Bronchial smooth muscle cell (primary cell): ENCODE measurements at places on chromosomes 11 and 22. TPM values are rescaled to one million over a fixed set of nuclear protein-coding genes. Genes with fewer than 3 reads are reported as not detected.

Gene SCO2
- 2.6 and 2.8 TPM in 2 replicates for total RNA-seq

Gene SLC35F2
- 10.2 and 13.1 TPM in 2 replicates for total RNA-seq

Gene TREH
- total RNA-seq: under 0.01 TPM in 1 of 2 replicates, not detected in the other

Gene POU2F3
- total RNA-seq: 0.09 TPM in 1 of 2 replicates, not detected in the other

Gene SLC16A8
- total RNA-seq: 0.32 and 0.60 TPM in 2 replicates

Gene C11orf91
- not detected in 2 replicates for total RNA-seq

Gene PNPLA5
- 0.16 TPM in 1 of 2 replicates, not detected in the other for total RNA-seq

Gene SPECC1L
- total RNA-seq: 26.2 and 26.5 TPM in 2 replicates

Gene GGTLC2
- not detected in 2 replicates for total RNA-seq

Gene RFPL1
- not detected in 2 replicates for total RNA-seq

Gene TMEM191C
- total RNA-seq: 0.34 and 1.1 TPM in 2 replicates

Gene MRPL40
- 35.8 and 48.9 TPM in 2 replicates for total RNA-seq

Gene TEX12
- 0.16 TPM in 1 of 2 replicates, not detected in the other for total RNA-seq

Gene GPHA2
- total RNA-seq: not detected in 2 replicates

Gene DDTL
- 2.7 and 4.1 TPM in 2 replicates for total RNA-seq

Gene SLC22A25
- total RNA-seq: not detected in 2 replicates

Gene NADSYN1
- 75.8 and 85.8 TPM in 2 replicates for total RNA-seq

Gene C1QTNF6
- 2.7 and 4.3 TPM in 2 replicates for total RNA-seq

Gene CDC42EP1
- total RNA-seq: 3.3 and 4.1 TPM in 2 replicates

Gene DNAJB7
- not detected in 2 replicates for total RNA-seq

Gene OR51A4
- total RNA-seq: not detected in 2 replicates

Gene C11orf97
- total RNA-seq: not detected in 2 replicates

Gene CARD16
- total RNA-seq: 25.1 and 30.0 TPM in 2 replicates

Gene GUCY1A2
- under 0.01 TPM in 1 of 2 replicates, not detected in the other for total RNA-seq

Gene ALG9
- total RNA-seq: 15.6 and 23.2 TPM in 2 replicates

Gene OR52K1
- under 0.01 TPM in 1 of 2 replicates, not detected in the other for total RNA-seq

Gene SMTNL1
- not detected in 2 replicates for total RNA-seq

Gene SAA1
- not detected in 2 replicates for total RNA-seq

Gene LRRN4CL
- 29.8 and 36.9 TPM in 2 replicates for total RNA-seq

Gene HEPN1
- total RNA-seq: not detected in 2 replicates

Gene DEFB131B
- not detected in 2 replicates for total RNA-seq

Gene NUP50
- 21.9 and 22.1 TPM in 2 replicates for total RNA-seq

Gene SCN3B
- under 0.01 TPM in 2 replicates for total RNA-seq

Gene PHETA2
- total RNA-seq: 10.4 and 20.0 TPM in 2 replicates

Gene TALDO1
- 127 and 174 TPM in 2 replicates for total RNA-seq

Gene PIWIL4
- total RNA-seq: 2.5 and 5.1 TPM in 2 replicates

Gene DEUP1
- total RNA-seq: not detected in 2 replicates

Gene FADS2
- total RNA-seq: 160 and 190 TPM in 2 replicates

Gene KRTAP5-10
- total RNA-seq: 0.09 TPM in 1 of 2 replicates, not detected in the other

Gene TLCD5
- 6.8 and 6.9 TPM in 2 replicates for total RNA-seq

Gene OPCML
- total RNA-seq: under 0.01 TPM in 1 of 2 replicates, not detected in the other

Gene GLB1L2
- 0.09 TPM in 1 of 2 replicates, not detected in the other for total RNA-seq

Gene GRM5
- under 0.01 TPM in 1 of 2 replicates, not detected in the other for total RNA-seq

Gene C11orf71
- total RNA-seq: 5.2 and 6.1 TPM in 2 replicates

Gene SEZ6L
- not detected in 2 replicates for total RNA-seq

Gene OR6T1
- not detected in 2 replicates for total RNA-seq

Gene BIK
- not detected in 2 replicates for total RNA-seq

Gene SLC1A2
- 2.7 and 7.5 TPM in 2 replicates for total RNA-seq

Gene KRTAP5-7
- total RNA-seq: under 0.01 TPM in 1 of 2 replicates, not detected in the other

Gene TCN2
- 12.3 and 14.3 TPM in 2 replicates for total RNA-seq

Gene PTPRCAP
- total RNA-seq: under 0.01 TPM in 1 of 2 replicates, not detected in the other

Gene SLN
- total RNA-seq: not detected in 2 replicates

Gene VPREB1
- not detected in 2 replicates for total RNA-seq

Gene CDHR5
- not detected in 2 replicates for total RNA-seq

Gene JAML
- total RNA-seq: not detected in 2 replicates

Gene FLRT1
- total RNA-seq: 0.09 and 0.16 TPM in 2 replicates

Gene TSSC4
- total RNA-seq: 46.5 and 64.0 TPM in 2 replicates

Gene FDX1
- total RNA-seq: 8.2 and 9.5 TPM in 2 replicates
